ENCODE measurements at places on chromosomes 4 and X.
A peak's percentile ranks its signal among the peaks of the same experiment; 100 is the strongest.

DNA sequence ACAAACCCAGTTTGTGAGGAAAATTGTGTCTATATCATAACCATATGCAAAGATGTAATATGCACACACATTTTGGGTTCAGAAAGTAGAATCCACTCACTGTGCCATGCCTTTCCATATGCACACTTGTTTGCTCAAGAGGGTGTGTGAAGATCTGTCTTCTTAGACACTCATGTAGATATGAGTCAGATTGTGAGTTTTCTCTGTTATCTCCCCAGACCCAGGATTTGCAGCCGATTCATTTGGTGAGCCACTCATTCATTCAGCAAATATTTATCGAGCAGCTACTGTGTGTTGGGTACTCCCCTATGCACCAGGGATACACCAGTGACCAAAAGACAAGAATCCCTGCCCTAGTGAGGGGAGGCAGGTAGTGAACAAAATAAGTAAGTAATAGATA, 81.5 kb downstream of the CLCN5 start:
- DNase-seq: no peak

DNA sequence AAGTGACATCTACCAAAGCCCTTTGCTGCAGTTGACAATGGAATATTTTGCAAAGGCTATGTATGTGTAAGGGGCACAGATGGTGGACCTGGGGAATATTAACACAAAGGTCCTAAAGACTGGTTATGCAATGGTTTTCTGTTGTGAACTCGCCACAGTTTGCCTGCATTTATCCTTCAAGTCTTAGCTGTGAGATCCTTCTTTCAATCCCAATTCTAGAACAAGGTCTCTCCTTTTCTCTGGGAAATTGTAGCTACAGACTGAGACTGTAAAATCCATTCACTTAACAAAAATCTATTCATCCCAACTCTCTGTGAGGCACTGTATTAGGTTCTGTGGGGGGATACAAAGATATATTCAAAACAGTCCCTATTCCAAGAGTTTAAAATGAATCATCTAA, 250.4 kb downstream of the GPM6A start:
- no peak for DNase-seq

DNA sequence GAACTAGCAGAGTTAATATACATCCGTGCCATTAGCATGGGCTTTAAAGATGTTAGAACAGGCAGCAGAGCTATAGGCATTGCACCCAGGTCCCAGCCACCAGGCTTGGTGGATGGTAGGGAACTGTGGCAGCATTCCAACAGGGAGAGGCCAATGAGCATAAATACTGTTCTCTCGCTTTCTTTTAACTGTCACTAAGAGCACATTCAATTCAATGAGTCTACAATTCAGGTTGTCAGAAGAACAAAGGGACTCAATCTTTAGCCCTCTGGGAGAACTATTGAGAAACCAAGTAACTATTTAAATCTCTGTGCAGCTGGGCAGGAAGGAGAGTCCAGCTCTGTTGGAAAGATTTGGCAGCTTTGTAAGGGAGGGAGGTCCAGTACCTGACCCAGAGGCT, 165.6 kb downstream of the CHIC1 start:
- no peak for DNase-seq

GRCh38 chr4:26105815-26106699, 192.0 kb downstream of the SMIM20 start:
- peak; percentile 31 for DNase-seq

GRCh38 chrX:154540897-154541535, 5.6 kb downstream of the G6PD start:
- no peak for DNase-seq

DNA sequence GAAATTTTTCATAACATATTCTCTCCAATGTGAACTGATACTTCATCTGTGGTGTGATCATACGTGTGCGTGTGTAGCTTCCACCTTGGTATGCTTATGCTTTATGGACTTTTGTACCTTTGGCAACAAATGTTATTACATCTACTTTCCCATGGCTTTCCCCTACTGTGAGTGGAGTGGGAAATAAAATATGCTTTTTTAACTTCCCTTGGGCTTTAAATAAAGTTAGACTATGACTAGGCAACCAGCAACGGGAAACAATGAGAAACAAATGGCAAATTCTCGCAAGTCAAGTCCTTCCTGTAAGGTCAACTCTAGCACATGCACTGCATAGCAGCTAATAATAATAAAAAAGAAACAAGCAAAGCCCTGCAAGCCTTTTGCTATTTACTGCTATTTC, 205.0 kb upstream of the PDE5A start:
- no peak for DNase-seq

- no peak for DNase-seq
Measured at GRCh38 chr4:26131711-26132110, 189.1 kb upstream of the RBPJ start.

- no peak for DNase-seq
Measured at GRCh38 chr4:158176776-158177175, 4.0 kb upstream of the GASK1B start.

DNA sequence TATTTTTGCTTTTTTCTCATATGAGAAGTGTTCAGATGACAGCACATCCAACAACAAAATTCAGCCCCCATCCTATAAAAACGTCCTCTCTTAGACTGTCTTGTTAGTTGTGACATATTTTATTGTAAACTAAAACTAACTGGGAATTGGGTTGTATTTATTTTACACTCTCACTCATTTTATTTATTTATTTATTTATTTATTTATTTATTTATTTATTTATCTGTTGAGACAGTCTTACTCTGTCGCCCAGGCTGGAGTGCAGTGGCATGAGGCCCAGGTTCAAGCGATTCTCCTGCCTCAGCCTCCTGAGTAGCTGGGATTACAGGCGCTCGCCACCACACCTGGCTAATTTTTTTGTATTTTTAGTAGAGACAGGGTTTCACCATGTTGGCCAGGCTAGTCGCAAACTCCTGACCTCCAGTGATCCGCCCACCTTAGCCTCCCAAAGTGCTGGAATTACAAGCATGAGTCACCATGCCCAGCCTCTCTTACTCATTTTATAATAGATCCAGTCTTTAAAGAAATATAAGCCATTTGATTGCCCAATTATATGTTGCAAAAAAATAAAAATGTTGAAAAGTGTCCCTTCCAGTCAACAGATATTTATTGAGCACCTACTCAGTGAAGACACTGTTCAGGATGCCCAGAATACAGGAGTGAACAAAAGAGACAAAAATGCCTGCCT, 44.6 kb downstream of the PALLD start:
- no peak for DNase-seq

DNA sequence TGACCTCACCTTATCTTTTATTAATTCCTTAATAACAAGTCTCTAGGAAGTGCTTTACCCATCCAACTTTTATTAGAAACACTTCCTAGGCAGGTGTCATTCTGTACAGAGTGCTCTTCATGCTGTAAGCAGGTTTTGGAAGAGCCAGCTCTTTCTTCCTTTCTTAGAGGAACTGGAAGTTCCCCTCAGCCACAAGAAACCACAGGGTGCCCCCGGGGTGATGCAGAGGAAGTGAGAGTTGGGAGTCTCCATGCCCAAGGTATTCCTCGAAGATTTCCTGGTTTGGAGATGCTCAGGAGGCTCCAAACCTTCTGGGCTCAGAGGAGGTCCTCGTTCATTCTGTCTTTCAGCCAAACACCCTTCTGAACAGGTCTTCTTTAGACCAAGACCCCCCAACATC, 83.8 kb downstream of the EGF start:
- DNase-seq: no peak

DNA sequence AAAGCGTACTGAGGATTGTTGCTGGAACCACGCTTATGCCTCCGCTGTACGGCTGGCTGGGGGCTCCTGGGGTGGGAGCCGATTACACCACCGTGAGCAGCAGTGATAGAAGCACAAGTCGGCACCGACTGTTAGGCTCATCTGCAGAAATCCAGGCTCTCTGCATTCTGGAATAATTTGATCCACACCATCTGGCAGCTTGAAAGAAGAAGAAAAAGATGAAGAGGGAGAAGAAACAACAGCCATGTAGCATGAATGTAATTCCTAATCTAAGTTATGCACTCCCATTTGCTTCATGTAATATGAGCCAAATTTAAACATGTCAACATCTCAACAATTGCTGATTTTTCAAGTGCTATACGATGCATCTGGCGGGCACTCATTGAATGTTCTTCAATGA, 84.6 kb upstream of the DHX15 start:
- no peak for DNase-seq

DNA sequence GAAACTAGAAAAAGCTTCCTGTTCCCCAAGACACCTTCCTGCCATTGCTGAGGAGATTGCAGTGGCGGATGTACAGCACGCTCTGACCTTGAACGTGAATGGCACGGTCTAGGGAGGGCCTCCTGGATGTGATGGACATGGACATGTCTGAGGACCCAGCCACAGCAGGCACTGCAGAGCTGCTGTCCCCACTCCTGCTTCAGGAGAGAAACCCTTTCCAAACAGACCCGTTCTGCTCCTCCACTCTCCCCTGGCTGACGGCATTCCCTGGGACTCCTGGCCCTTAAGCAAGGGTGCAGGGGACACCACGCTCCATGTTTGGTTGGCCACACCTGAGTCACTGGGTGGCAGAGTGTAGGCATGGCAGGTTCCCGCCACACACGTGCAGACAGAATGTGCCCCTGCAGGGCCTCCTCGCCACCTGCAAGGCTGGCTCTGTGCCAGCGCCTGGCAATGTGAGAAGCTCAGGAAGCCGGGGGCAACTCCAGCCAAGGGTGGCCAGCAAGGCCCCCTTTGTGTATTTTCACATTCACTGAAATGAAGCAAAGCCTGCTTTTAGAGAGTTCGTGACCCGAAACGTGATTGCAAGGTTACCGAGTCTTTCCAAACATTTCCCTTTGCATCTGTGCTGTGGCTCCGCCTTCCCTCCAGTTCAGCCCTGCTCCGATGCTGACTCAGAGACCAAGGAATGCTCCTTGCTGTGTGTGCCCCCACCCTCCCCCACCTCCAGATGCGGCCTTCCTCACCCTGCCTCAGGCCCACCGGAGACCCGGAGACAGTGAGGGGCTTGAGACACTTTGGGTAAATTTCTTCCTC, 46.1 kb downstream of the HTRA3 start:
- DNase-seq: peak; percentile 81

DNA sequence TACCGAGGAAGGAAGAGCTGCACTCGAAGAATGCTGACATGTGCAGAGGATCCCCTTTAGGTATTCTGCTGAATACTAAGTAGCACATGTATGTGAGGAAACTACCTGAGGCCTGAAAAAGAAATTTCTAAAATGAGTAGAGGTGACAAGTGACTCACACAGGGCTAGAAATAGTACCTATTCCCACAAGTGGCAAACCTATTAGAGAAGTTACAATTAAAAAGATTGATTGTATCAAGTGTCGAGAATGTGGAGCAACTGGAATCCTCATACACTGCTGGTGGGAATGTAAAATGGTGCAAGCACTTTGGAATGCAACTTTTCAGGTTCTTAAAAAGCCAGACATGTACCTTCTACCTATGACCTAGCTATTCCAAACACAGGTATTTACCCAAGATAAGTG, 47.4 kb downstream of the CCSER1 start:
- DNase-seq: peak; percentile 41

DNA sequence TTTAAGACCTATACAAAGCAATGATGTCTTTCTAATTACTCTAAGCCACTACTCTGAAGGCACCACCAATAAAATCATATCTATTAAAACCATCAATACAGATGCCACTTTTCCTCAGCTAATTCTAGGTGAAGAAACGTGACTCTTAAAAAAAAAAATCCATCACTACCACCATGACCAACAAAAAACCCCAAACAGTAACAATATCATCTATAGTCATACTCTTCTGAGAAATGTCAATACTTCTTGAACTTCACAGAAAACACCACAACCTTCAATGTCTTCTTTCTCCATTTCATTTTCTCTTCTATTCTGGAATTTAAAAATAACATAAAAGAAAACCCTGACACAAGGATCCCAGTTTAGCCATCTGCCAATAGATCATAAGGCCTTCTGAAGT, 35.7 kb downstream of the CASK start:
- no peak for DNase-seq

DNA sequence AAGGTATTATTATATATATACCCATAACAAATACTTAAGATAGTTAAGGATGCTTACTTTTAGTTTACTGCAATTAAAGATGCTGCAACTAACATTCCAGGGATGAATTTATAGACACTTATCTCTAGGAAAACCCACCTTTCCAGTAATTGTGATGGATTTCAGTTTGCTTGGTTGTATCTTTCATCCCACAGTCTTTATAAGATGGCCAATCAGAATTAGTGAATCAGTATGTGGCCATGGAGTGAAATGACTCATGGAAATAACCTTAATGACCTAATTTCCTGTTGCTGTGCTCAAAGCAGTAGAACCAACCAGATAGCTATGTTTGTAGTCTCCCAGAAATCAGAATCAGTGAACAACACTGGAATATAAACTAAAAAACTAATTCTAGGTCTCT, 26.4 kb downstream of the MOSPD2 start:
- DNase-seq: peak; percentile 56

DNA sequence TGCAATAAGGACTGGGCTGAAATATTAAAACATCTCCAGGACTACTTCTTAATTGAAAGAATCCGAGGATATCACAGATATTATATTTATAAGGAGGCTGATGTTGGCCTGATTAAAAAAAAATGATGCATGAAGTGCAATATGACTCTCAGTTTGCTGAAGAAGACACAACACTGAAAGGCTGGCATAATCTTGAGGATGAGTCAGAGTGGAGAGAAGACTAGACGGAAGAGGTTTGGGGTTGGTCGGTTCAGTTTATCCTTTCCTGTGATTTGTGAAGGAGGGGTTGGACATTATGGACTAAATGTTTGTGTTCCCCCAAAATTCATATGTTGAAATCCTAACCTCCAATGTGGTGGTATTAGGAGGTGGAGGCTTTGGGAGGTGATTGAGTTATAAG, 170.3 kb downstream of the CORIN start:
- DNase-seq: no peak

DNA sequence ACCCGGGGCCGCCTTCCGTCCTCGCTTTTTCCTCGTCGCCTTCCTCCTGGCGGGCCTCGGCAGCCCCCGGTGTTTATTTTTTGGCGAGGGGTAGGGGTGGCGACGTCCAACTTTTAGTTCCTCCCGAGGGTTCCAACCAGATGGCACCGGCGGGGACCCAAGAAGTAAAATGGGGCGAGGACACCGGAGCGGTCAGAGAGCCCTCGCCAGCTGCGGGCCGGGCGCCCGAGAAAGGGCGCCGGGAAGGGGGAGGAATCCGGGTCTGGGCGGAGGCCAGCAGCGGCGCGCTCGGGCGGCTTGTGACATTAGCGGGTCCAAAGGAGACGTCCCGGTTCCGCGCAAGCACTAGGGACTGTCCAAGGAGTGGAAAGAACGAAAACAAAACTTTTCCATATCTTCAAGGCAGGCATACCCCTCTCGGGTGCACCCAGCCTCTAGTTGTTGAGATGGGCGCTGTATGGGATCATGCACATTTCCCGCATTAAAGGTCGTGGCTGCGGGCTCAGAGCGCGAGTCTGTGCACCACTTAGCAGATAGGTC, 691 bp upstream of the USP46 start:
- no peak for DNase-seq

DNA sequence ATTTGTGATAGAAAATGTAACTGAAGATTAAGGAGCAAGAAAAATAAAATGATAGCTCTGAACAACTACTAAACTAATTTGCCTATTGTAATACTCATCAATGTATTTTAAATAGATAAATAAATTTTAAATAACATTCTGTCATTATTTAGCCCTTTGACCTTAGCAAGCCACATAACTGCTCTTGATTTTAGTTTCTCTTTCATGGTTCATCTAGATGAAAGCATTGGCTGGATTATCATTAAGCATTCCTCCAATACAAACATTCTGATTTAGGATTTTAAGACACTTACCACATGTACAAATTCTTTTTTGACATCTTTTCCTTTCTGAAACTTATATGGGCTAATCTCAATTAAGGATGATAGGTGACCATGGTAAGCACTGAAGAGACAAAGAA, 8.5 kb downstream of the ETNPPL start:
- DNase-seq: no peak

- DNase-seq: no peak
Measured at GRCh38 chr4:152585023-152585441, 49.1 kb upstream of the FBXW7 start.
